Activated T-cell treated with anti-CD3 and anti-CD28 coated beads for 48 hours (primary cell): ENCODE measurements at places on chromosomes 13 and 19.
A peak's percentile ranks its signal among the peaks of the same experiment; 100 is the strongest.

DNA sequence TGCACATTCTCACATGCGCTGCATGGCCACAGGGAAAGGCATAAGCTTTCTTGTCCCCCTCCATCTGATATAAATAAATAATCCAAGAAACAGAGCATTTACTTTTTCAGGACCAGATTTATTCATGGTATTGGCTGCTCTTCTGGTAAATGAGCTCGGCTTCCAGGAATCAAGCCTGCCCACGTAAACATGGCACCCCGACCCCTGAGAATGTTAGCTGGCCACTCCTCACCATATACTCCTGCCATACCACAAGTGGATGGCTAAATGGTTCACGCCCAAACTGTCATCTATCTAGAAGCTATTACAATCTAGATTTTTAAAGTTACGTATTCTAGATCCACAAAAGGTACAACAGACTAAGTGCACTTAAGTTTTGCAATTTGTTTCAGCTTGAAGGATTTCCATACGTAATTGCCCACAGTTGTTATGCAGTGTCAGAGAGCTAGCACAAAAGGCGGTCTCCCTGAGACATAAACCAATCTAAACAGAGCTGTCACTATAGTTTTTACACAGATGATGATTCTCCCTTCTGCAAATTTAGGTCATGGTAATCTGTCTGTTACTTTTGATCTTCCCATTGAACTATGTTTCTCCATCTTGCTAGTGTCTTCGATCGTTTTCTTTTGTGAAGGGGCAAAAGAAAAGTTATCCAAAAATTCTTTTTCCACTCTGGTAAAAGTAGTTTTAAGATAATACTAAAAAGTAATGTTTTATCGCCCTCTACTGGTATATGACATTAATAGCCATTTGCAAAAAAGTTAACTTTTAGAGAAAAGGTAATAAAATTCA is 16.2 kb upstream of the FOXO1 start:
- no peak for DNase-seq

- DNase-seq, result no peak
These were observed 268.2 kb downstream of the SHISA2 start for GRCh38 chr13:25783601-25784024.

GRCh38 chr13:43086181-43086580 is 62.8 kb downstream of the DNAJC15 start:
- DNase-seq, result no peak

- no peak for DNase-seq
These were observed 264.7 kb downstream of the DACH1 start for GRCh38 chr13:71602344-71602743.

DNA sequence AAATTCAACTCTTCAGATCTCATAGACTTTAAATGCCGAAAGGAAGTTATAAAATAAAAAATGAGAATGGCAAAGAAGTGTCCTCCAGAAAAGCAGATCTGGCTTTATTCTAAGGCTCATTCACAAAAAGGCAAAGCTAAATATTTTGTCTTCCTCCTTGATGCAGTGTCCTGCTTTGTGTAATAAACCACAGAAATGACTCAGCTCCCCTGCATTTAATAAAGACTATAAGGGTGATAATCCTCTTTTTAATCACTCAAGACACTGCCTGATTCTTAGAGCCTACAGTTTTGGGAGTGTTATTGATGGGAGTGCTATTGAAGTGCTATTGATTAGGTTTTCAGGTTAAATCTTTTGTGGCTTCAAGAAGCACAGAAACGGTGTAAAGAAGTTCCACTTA is 482.0 kb downstream of the PCDH20 start:
- no peak for DNase-seq

GRCh38 chr19:3868770-3869456 is at the start of gene ZFR2:
Gene ZFR2, minus strand, starts transcription at chr19:3869038. Its CDS starts 21 bp downstream, at chr19:3869017.
- peak; percentile 21 for DNase-seq

- no peak for DNase-seq
These were observed 29.3 kb upstream of the SPACA7 start for GRCh38 chr13:112346899-112347229.

- no peak for DNase-seq
These were observed 23.0 kb upstream of the IRS2 start for GRCh38 chr13:109809216-109809932.

GRCh38 chr13:36163809-36164308 is 32.7 kb upstream of the DCLK1 start:
- no peak for DNase-seq

GRCh38 chr19:23784274-23784673 is 25.6 kb upstream of the ZNF681 start:
- DNase-seq, result no peak

DNA sequence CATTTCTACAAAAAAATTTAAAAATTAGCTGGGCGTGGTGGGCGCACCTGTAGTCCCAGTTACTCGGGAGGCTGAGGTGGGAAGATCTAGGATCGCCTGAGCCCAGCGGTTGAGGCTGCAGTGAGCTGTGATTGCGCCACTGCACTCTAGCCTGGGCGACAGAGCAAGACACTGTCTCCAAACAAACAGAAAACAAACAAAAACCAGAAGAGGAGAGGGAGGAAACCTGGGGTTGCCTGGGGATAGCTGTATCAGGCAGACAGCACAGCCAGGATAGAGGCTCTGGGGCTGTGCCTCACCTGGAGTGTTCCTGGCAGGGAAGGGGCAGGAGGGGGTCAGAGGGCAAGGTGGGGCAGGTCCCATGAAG is 2.6 kb upstream of the POLR2E start:
- DNase-seq, result no peak

DNA sequence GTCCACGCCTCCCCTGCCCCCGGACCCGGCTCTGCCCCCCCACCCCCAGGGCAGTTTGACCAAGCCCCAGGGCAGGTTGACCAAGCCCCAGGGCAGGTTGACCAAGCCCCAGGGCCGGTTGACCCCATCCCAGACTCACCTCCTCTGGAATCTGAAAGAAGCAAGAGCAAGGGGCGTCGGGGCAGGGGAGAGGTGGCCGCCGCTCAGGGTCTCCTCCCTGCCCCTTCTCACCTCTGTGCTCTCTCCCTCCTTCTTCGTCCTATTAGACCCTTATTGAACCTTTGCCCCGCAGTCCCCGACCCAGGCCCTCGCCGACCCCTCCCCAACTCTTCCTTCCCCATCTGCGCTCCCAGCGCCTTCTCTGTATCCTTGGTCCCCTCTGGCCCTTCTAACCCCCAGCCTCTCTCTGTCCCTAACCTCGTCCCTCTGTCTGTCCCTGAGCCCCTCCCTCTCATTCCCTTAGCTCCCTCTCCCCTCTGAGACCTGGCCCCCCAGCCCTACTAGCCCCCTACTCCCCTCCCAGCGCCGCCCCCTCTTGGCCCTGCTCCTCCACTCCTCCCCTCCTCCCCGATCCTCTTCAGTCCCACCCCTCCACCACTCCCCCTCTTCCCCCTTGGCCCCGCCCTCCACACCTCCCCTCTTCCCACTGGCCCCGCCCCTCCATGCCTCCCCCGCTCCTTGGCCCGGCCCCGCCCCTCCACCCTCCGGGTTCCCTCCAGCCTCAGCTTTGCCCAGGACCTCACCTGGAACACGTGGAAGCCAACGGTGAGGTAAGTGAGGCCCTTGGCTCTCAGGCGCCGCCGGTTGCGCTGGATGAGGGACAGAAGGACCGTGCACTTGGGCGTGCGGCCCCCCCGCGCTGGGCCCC is 7.6 kb downstream of the CAPN12 start:
- DNase-seq, result peak; percentile 66

GRCh38 chr13:76621705-76622104 is 264.5 kb downstream of the KCTD12 start:
- no peak for DNase-seq

DNA sequence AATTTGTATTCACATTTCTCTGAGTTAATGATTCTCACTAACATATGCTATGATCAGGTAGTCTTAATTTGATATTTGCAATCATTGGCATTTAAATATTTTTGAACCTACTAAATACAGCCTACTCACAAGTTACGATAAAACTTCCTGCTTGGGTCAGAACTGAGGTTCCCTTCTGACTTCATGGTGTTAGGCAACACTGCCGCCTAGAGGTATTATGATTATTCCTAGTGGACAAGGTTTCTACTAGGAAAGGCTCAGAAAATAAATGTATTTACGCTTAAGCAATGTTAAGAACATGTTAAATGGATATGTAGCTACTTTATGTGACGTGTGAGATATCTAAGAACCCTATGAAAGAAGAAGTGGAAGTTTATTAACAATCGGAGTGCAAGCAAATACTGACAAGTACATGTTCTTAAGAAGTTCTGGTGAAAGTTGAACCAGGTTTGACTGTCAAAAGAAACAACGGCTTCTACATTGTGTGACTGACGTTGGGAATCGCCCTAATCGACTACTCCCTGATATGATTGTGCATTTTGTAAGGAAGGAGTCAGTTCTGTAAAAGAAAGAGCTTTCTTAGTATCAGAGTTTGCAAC is 1395.8 kb downstream of the SLITRK5 start:
- no peak for DNase-seq

GRCh38 chr13:66537417-66537816 is 692.7 kb downstream of the PCDH9 start:
- no peak for DNase-seq

DNA sequence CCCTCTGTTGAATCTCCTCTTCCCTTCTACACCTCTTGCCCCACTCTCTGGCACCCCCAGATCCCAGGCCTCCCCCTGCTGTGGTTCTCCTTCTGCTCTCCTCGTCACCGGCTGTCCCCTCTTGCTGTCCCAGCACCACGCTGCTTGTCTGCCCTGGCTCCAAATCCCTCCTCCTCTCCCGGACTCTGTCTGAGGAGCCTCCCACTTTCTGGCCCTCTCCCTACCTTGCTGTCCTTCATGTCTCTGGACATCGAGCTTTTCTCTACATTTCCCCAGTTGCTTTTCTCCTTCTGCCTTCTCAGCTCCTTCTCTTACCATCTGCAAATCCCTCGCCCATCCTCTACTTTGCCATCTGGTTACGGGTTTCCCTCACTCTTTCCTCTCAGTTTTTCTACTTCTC is 1.2 kb downstream of the ZNF347 start:
- no peak for DNase-seq

GRCh38 chr19:41311613-41312012 is 1.6 kb downstream of the CCDC97 start:
- no peak for DNase-seq

- DNase-seq, result peak; percentile 50
These were observed at the start of gene ZNF135 for GRCh38 chr19:58059003-58059670. Gene ZNF135, plus strand, starts transcription at chr19:58059282. Its CDS starts 721 bp downstream, at chr19:58060003.

GRCh38 chr13:108897955-108898354 is 268.5 kb downstream of the MYO16 start:
- DNase-seq, result peak; percentile 8

DNA sequence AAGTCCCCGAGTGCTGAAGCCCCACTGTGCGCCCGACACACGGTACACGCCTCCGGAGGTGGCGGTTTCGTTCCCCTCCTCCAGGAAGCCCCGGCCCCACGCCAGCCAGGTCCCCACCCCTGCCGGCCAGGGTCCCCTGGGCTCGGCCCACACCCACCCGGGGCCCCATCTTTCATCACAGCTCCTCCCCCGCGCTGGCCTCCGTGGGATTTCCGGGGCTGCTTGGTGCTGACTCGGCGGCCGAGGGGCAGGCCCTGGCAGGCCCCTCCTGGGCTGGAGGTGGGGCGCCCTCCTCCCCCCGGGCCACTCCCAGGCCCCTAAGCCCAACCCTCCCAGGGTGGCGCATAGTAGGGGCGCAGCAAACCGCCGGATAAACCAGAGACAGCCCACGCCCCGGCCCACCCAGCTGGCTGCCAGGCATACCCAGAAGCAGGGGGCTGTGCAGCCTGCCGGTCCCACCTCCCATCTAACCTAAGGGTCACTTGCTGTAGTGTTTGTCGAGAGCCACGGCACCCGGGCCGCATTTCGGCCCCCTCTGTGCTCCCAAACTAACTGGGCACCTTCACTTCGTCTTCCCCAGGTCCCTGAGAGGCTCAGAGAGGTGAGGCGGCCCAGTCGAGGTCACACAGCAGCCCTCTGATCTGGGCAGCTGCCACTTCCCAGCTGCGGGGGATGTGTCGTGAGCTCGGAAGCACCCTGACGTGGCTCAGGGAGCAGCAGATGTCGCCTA is 6.6 kb downstream of the ZBTB7A start:
- DNase-seq, result peak; percentile 44

- no peak for DNase-seq
These were observed 202.0 kb downstream of the KATNAL1 start for GRCh38 chr13:30105381-30105780.

- DNase-seq, result no peak
These were observed 53.1 kb downstream of the FGF9 start for GRCh38 chr13:21723807-21724505.

DNA sequence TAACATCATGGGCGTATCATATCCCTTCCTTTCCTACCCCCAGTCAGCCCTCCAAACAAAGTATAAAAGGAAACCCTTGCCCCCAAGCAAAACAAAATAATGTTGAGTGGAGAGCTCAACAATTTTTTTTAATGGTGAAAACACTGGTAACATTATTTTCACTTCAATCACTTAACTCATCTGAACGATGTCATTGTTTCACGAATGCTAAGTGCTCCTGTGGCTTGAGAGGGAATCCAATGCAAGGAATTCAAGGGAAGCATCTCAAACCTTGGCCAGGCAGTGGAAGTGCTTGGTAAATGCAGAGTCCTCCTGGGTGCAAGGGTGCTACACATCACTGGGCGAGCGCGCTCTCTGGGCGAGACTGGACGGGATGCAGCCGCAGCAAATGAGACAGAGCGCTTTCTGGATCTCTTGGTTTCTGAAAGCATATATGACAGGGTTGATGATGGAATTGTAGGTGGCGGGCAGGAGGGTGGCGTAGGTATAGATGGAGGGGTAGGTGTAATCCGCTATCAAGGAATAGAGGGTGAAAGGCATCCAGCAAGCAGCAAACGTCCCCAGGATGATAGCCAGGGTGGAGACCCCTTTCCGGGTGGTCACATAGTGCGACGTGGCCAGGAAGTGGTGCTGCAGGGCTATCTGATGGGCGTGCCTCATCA is 2.0 kb downstream of the GPR12 start:
- DNase-seq, result no peak

DNA sequence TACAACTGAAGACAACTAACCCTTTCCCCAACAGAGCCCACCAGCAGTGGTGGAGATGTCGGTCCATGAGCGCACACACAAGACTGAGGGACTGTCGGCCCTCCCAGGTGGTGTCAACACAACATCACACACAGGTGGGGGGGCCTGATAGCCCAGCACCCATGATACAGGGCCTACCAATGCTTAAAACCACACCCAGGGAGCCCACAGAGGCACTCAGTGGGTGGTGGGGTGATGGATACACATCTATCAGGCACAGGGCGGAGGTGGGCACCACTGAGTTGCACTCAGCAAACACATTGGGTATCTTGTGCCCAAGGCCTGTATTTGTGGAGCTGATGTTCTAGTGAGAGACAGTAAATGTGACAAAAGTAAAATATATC is 7.0 kb upstream of the ZFP36 start:
- DNase-seq, result no peak

GRCh38 chr13:59534806-59535205 is 628.9 kb downstream of the DIAPH3 start:
- no peak for DNase-seq

GRCh38 chr13:19056984-19057490 is 124.6 kb downstream of the TUBA3C start:
- no peak for DNase-seq

GRCh38 chr19:15841875-15842569 is 26.6 kb upstream of the OR10H1 start:
- peak; percentile 18 for DNase-seq
